ENCODE measurements at places on chromosomes 16 and 17.

DNA sequence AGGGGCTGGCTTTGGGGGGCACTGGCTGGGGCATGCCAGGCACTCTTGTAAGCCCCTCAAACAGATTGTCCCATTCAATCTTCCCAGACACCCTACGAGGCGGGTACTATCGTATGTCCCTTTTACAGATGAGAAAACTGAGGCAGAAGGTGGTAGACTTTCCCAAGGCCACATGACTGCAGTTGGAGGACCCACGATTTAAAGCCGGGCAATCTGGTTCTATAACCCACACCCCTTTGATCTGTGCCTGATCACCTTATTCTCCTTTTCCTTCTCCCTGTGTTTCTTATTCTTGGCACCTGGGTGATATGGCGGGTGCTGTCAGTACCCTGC is 146.3 kb upstream of the IRX3 start:
- DNase-seq: no peak

GRCh38 chr17:13572581-13572980 is 29.1 kb downstream of the HS3ST3A1 start:
- DNase-seq: no peak

- DNase-seq: no peak
Measured at GRCh38 chr17:74415608-74416396, 16.1 kb upstream of the GPRC5C start.

DNA sequence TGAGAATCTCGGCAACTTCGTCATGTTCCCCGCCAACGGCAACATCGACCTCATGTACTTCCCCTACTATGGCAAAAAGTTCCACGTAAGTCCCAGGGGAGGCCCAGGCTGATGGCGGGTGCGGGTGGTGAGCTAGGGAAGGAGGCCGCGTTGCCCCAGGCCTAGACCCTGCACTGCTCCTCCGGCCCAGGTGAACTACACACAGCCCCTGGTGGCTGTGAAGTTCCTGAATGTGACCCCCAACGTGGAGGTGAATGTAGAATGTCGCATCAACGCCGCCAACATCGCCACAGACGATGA is 4.8 kb downstream of the ATP1B2 start:
- DNase-seq: no peak

DNA sequence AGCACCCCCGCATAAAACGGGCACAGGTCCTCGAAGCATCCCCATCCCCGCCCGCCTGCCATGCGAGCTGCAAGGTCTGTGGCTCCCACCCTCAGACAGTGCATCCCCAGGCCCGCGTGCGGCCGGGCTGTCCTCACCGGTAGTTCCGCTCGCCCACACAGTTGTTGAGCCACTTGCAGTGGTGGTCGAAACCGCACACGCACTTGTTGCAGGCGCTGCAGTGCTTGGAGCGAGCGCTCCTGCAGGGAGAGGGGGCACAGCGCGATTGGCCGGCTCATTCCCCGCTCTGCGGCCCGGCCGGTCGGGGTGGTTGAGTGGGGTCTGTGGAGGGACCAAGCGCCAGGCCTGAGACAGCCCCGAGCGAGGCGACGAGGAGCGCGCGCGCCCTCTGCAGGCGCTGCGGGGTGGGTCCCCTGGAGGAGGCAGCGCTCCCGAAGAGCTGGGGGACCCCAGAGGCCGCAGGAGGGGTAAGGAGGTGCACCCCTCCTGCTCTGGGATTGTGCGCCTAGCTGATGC is 6.0 kb upstream of the TPPP3 start:
- no peak for DNase-seq

DNA sequence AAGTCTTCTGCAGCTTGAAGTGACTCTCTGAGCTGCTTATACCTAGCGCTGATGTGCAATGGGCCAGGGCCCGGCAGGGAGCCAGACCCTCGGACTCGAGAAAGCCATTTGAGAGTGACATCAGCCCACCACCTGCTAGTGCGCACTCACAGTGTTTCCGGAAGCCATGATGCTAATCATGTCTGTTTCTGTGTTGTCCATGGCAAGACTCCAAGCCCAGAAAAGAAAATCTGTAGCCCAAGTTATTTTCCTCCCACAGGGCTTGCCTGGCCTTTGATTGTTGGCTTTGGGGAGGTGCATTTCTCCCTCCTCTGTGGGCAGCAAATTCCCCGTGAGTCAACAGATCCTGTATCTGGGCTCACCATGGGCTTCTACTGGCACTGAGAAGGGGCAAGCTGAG is 1.8 kb upstream of the CDRT4 start:
- no peak for DNase-seq

DNA sequence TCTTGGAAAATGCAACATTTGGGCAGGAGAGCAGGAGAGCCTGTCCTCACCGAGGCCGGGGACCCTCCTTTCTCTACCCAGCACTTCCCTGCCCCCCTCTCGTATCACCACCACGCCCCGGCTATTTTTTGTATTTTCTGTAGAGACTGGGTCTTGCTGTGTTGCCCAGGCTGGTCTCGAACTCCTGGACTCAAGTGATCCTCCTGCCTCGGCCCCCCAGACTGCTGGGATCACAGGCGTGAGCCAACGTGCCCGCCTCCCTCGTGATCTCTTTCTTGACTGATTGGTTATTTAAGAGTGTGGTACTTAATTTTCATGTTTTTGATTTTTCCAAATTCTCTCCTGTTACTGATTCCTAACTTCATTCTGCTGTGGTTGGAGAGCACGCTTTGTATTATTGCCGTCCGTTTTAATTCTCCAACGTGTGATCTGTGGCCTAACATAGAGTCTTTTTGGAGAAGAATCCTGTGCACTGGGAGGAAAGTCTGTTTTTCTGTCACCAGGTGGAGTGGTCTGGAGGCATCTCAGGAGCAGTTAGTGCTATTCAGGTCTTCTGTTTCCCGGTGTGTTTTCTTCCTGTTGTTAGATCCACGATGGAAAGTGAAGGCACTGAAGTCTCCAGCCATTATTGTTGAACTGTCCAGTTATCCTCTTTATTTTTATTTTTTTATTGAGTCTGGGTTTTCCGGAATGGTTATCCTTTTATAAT is 40.4 kb downstream of the ZNF778 start:
- DNase-seq: no peak

DNA sequence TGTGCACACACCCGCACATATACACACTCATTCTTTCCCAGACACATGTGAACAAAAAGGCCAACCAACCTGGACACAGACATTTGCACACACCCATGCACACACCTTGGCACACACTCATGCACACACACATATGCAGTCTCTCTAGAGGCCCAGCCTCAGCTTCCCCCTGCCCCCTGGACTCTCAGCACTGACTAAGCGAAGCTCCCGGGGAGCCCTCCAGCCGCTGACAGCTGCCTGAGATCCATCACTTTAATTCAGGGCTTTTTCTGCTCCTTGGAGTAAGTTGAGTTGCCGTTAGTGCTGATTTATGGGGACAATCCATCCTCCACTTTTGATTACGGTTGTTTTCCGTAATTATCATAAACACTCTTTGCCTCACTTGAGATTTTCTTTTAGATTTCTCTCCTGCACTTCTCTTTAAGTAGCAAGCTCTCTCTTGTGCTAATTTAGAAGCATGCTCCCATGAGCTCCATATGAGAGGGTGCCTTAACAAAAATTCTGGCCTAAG is 158.6 kb upstream of the CDC42EP4 start:
- no peak for DNase-seq

- peak; percentile 86 for DNase-seq
Measured at GRCh38 chr16:68790130-68790761, 53.1 kb upstream of the TANGO6 start.

DNA sequence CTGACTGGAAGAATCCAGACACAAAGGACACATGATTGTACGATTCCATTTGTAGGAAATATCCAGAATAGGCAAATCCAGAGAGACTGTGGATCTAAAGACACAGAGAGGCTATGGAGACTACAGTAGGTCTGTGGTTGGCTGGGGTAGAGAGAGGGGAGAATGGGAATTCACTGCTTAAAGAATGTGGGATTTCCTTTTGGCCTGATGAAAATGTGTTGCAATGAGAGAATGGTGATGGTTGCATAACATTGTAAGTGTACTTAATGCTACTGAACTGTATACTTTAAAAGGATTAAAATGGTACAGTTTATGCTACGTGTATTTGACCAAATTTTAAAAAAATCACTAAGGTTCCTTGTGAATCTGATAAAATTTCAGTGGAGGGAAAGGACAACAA is 62.1 kb downstream of the GPRC5B start:
- DNase-seq: no peak

DNA sequence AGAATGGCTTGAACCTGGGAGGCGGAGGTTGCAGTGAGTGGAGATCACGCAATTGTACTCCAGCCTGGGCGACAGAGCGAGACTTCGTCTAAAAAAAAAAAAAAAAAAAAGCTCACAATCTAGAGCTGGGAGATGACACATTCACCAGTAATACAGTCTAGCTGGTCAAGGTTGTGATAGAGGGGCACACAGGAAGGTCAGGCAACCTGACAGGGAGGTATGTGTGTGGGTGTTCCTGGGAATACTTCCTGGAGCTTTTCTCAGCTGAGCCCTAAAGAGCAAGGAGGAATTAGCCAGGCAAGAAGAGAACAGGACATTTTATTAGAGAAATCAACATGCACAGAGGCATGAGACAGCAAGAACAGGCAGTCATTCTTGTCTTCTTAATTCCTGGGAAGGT is 216.7 kb downstream of the SHISA9 start:
- no peak for DNase-seq

DNA sequence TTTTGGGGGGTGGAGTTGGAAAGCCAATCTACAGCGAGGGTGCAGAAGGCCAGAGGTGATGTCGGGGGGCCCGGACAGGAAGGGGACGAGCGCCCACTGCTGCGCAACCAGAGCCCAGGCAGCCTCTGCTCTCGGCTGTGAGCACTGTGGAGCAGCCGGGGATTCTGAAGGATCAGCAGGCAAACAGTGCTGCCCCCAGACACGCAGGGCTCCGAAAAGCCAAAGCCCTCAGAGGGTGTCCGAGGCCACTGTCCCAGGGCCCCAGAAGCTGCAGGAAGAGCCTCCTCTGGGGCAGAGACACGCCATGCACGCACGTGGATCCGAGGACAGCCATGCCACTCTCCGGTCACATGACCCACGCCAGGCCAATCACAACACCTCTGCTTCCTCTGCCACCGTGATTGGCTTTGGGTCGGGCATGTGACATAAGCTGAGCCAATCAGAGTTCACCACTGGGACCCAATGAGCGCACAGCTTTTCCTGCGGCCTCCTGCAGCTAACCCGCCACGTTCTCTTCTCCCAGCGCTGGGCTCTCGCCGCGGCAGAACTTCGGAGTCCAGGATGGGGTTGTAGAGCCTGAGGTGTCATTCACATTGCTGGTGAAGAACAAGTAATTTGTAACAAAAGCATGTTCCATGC is 40.7 kb downstream of the ACTG1 start:
- peak; percentile 88 for DNase-seq

- no peak for DNase-seq
Measured at GRCh38 chr17:44967907-44968224, 237 bp downstream of the C1QL1 start.

- DNase-seq: no peak
Measured at GRCh38 chr16:75452464-75453190, 11.9 kb downstream of the TMEM170A start.

DNA sequence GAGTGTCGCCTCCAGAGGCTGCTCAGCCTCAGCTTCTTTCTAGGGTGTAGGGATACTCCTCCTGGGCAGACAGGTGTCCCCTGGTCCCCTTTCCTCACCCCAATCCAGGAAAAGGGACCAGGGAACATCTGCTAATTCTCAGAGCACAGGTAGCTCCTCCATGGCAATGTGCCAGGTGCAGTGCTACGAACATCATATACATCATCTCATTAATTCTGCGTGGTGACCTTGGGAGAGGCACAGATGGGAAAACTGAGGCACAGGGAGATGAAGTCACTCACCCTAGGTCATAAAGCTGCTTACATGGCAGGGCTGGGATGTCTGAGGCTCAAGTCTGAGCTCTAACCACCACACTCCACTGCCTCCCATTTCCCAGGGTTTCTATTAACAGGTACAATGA is 11.7 kb downstream of the HDAC5 start:
- no peak for DNase-seq

GRCh38 chr16:920051-920681 is 50.6 kb downstream of the LMF1 start:
- DNase-seq: no peak

- DNase-seq: no peak
Measured at GRCh38 chr16:57555831-57556230, 13.4 kb downstream of the ADGRG5 start.

- no peak for DNase-seq
Measured at GRCh38 chr17:73657473-73658116, 13.3 kb upstream of the SDK2 start.

- no peak for DNase-seq
Measured at GRCh38 chr16:73190688-73191659, 143.0 kb upstream of the ZFHX3 start.

GRCh38 chr17:5434984-5435383 is 4.0 kb downstream of the C1QBP start:
- no peak for DNase-seq

DNA sequence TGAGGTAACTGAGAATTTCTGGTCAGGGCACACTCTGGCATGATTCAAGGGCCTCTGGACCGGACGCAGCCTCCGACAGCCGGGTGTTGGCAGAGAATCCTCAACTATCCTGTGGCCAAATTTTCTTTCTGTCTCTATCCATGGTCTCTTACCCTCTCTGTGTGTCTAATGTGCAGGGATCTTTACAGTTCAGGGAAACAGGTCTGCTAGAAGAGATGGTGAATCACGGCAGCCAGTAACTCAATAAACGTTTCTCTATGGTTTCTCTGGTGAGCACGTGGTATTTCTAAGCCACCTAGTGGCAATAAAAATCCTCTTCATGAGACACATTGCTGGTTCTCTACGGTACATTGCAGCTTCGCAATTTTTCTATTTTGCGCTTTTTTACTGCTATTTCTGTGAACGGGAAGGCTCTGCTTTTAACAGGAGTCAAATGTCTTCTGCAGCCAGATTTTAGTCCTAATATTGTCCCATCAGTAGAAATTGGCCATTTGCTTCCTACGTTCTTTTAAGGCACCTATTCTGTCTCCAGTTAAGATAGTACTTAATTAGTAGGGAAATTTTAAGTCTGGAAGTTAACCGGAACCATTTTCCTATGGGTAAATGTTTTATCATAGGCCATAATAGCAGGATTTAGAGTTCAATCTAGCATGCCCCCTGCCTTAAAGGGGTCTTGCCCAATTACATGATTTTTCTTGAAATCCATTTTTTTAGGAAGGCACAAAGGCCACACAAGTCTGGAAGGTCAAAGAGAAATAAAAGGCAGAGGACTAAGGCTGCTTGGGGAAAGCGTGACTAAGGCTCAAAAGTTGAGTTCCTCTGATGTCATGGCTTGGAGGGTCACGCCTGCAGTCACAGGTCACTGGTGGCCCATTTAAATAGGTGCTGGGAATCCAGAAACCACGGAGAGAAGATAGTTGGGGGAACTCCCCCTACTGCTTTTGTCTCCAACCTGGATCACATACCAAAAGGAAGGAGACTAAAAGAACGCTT is 31.5 kb downstream of the QPRT start:
- DNase-seq: no peak

DNA sequence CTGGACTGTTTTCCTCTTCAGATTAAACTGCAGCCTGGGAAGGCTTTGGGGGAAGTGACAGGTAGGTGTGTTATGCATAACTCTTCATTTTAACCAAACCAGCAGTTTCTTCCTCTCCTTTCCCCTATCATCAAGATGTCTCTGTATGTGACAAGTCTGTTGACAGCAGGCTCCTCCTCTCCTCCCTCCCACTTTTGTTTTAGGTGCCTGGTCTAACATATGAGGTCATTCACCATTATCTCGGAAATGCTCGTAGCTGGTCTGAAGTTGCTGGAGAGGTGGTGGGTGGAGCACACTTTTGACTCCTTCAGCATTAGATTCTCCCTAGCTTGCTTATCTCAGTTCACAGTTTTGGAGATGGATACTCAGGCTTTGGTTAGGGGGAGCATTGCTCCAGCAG is 571.0 kb upstream of the EEF2KMT start:
- DNase-seq: no peak

- DNase-seq: no peak
Measured at GRCh38 chr17:57160624-57161023, 75.6 kb downstream of the AKAP1 start.

GRCh38 chr17:69810326-69810965 is 264.6 kb upstream of the KCNJ16 start:
- no peak for DNase-seq

Measured in HS-27A (cell line).